ENCODE measurements at places on chromosomes 3 and 15.

GRCh38 chr15:63372018-63372705, 9.5 kb downstream of the CA12 start:
- no peak for DNase-seq

DNA sequence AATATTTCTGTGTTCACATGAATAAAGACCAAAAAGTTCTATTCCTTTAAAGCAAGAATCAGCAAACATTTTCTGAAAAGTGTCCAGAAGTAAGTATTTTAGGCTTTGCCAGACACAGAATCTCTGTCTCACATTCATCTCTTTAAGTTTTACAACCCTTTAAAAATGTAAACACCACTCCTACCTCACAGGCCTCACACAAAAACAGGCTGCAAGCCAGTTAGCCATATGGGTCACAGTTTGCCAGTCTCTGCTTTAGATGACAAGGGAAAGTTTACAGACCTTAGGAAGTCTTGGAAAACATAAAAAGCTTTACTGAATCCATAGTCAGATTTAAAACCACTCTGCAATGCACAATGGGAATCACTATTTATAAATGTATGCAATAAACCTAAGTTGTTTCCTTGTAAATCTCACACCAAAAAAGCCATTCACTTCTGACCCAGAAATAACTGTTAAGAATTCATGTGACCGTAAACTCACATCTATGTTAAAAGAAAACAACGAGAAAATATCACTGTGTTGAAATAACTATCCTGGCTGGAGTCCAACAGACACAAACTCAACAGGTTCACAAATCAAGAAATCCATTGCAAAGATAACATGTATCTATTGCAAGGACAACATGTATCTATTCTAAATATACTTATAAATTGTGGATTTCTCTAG, 308.2 kb downstream of the ULK4 start:
- DNase-seq = no peak

GRCh38 chr3:100076731-100077529, 37.4 kb downstream of the FILIP1L start:
- no peak for DNase-seq

GRCh38 chr3:30344288-30344687, 262.1 kb upstream of the TGFBR2 start:
- no peak for DNase-seq

DNA sequence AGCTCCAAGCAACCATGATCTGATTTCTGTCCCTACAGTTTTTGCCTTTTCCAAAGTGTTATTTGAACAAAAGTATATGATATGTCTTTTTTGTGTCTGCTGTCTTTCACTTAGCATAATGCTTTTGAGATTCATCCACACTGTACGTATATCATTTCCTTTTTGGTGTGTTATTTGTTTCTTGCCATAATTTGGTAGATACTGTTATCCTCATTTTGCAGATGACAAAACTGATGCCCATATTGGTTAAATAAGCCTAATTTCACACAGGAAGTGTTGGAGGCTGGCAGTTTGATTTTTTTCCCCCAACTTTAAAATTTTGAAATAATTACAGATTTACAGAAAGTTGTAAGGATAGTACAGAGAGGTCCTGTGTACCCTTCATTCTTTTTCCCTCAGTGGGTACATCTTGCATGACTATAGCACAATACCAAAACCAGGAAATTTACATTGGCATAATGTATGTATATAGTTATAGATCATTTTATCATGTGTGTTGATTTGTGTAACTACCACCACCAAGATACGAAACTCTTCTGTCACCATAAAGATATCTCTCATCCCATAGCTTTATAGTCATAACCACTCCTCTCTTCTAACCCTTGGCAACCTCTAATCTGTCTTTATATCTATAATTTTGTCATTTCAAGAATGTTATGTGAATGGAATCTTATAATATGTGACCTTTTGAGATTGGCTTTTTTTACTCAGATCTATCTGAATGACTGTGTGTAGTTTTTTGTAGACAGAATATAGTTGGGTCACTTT, 55.6 kb downstream of the RASA2 start:
- DNase-seq = no peak
